ENCODE measurements at places on chromosomes 1 and 21.

DNA sequence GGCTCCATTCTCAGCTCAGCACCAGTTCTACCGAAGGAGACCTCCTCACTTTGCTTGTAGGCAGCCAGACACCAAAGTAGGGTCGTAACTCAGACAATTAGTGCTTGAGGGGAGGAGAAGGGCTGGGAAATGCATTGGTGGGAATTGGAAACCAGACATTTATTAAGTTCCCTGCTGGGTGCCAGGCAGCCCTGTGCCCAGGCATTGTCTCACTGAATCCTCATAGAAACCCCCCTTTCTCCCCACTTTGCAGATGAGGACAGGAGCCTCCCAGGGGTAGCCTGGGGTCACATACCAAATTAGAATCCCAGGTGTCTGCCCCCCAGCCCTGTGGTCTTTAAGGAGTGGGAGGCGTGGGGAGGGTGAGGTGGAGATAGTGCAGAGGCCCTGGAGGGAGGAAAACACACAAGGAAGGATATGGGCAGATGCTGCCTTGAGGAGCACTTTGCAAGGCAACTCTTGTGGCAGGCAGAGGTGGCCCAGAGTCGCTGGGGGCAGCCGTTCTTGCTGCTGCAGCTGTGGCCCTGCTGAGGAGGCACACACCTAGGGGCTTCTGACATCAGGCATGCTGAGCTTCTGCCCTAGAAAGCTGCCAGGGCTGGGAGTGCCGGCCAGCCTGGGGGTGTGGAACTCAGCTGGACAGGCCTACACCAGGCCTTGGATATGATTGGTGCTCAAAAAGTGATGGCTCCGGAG lies 29.4 kb downstream of the CDK18 start:
- DNase-seq, result no peak

DNA sequence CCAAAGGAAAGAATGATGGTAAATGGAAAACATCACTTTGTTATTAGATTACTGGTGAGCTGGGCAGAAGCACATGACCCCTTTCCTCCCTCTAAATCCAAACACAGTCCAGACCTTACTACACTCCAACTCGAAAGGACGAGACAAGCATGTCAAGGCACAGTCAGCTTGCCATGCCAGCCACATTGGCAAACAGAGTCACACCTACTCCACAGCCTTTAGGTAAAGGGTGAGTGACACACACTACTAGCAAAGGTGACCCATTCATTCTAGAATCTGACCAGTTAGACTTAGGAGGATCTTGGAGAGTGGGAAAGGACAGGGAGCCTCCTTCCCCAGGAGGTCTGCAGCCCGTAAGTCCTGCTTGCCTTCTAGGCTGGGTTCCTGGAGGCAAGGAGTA lies 3.0 kb downstream of the SLC44A3 start:
- no peak for DNase-seq

GRCh38 chr1:209576392-209577197 lies 6.9 kb upstream of the CAMK1G start:
- DNase-seq, result peak; percentile 91

DNA sequence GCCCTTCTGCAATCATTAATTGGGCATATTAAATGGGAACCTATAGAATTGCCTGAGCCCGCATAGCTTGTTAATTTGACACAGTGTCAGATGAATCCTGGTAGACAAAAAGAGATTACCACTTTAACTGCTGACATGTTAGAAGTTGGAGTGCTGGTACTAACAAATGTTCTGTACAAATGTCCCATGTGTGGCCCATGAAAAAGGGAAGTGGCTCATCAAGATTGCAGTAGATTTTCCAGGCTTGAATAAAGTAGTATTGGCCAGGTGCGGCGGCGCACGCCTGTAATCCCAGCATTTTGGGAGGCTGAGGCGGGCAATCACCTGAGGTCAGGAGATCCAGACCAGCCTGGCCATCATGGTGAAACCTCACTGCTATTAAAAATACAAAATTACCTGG lies 45.6 kb downstream of the GNPAT start:
- DNase-seq, result no peak

GRCh38 chr1:56452027-56453011 lies 127.0 kb downstream of the PLPP3 start:
- DNase-seq, result no peak

GRCh38 chr1:96772349-96772748 lies 50.8 kb downstream of the PTBP2 start:
- DNase-seq, result no peak

GRCh38 chr1:219940707-219941106 lies 12.3 kb upstream of the SLC30A10 start:
- DNase-seq, result no peak

- DNase-seq, result no peak
These were observed 2.8 kb downstream of the AIRE start for GRCh38 chr21:44288251-44289110.

- DNase-seq, result no peak
These were observed 70.4 kb downstream of the CHRM3 start for GRCh38 chr1:239456788-239457187.

DNA sequence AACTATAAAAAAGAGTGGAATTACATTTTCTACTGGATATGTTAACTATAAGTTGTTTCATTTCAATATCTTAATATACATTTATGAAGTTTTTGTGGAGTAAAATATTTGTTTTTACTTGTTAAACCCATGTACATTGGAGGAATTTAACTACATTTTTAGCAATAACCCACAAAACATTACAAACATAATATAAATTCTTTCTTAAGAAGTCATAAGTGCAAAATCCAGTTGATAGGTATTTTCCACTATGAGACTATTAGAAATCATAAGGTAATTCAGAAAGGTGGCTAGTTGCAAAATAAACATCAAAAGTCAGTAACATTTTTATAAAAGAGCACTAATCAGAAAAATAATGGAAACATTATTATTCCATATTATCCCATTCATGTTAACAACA lies 73.9 kb upstream of the RRP15 start:
- no peak for DNase-seq

DNA sequence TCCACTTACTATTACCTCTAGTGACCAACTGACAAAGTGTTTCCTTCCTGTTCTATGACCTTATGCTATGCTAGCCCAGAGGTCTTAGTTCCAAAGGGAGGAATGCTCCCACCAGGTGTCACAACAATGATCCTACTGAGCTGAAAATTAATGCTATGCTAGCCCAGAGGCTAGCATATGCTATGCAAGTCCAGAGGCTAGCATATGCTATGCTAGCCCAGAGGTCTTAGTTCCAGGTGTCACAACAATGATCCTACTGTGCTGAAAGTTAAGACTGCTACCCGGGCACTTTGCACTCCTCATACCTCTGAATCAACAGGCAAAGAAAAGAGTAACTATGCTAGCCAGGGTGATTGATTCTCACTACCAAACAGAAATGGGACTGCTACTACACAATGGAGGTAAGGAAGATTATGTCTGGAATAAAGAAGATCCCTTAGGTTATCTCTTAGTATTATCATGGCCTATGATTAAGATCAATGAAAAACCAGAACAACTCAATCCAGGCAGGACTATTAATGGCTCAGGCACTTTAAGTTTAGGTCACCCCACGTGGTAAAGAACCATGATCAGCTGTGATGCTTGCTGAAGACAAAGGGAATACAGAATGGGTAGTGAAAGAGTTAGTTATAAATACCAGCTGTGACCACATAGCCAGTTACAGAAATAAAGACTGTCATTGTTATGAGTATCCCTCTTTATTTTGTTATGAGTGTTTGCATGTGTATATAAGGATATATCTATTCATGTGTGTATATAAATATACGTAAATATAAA lies 114.1 kb downstream of the CSMD2 start:
- DNase-seq, result no peak

DNA sequence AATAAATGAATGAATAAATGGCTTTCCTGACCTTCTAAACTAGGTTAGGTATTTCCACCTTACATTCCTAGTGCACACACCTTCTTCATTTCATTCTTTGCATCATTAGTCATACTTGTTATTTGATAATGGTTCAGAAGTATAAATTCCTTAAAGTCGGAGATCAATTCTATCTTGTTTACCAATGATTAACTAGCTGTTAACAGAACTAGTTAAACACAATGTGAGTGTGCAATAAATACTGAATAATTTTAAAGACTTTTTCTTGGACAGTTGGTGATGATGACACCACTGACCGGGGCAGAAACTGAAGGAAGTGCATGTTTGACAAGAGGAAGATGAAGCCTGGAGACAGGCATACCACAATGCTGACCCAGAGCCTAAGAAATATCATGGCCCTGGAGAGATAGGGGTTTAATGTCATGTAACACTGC lies 207.1 kb upstream of the DEPDC1 start:
- DNase-seq, result no peak

GRCh38 chr1:68346188-68346808 lies 103.5 kb downstream of the RPE65 start:
- peak; percentile 50 for DNase-seq

DNA sequence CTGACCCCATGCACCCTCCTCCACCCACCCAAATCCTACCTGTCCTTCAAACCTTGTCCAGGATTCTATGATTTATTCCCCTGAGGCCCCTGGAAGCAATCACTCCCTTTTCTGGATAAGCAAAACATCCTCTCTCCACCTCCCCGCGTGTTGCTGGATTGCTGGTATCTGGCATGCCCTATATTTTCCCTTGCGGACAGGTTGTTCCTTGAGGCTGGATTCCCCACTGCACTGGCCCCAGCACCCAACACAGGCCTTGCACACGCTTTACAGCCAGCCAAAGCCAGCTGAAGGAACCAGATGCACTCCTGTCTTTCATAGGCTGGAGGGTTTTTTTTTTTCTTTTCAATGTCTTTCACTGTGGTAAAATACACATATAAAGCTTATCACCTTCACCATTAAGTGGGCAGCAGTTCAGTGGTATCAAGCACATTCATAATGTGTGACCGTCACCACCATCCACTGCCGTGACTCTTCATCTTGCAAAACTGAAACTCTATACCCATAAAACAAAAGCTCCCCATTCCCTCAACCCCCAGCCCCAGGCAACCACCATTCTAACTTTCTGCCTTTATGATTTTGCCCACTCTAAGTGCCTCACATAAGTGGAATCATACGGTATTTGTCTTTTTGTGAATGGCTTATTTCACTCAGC lies 50.9 kb downstream of the TOR1AIP2 start:
- no peak for DNase-seq

DNA sequence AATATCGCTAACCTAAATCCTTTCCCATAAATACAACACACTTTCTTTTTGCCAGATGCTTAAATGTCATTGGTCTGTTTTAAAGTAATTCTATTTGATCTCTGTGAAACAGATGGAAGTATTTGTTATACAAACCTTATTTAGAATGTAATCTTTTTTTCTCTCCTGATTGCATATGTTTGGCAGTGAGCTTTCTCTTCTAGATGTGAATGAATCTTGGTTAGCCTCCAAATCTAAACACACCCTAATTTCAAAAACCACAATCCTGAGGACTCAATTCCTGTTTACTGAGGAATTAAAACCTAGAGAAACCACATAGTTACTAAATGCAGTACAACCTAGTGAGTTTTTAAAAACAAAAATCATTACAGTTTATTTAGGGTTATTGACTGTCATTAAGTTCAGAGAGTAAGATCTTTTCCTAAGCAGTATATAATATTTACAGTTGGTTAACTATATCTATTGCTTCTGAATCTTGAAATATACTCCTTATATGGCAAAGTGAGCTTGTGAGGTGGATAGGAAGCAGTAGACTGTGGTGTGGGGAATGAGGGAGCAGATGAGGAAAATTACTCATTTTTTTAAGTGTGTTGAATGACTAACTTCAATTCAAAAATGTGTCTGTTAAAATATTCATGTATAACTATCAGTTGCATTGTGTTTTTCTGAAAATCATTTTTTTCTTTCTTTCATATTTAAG lies 218.7 kb downstream of the FMN2 start:
- DNase-seq, result no peak

DNA sequence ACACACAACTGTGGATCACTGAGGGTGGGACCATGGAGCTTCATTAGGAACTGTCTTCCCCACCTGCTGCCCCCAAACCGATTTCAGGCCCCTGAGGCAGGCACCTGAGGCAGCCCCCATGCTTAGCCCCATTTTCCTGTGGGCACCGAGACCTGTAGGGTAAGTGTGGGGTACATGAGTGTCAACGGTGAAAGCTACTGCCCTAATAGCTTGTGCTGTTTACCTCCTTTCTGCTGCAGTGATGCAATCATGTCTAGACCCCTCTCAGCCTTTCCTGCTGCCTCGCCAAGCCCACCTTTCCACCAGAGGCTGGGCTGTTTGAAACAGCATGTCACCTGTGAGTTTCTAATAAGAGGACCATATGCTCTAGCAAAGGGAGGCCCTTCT lies 53.0 kb downstream of the NFASC start:
- no peak for DNase-seq

DNA sequence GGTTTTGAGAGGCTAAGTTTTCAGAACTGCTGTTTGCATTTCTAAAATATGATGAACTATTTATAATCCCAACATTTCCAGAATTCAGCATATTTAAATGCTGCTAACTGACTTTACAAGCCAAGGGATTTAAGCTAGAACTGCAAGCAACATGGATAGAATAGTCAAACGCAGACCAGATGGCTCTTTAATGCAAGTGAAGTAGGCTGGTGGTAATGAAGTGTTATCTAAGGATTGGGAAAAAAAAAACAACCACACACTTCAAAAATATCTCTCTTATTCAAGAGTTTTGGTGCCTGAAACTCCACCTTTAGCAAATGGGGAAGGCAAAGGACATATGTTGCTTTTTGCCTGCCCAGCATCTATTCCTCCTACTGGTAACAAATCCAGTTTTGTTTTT lies 20.9 kb upstream of the SSX2IP start:
- DNase-seq, result no peak

- DNase-seq, result no peak
These were observed 1.5 kb downstream of the FCRL4 start for GRCh38 chr1:157596384-157596783.

DNA sequence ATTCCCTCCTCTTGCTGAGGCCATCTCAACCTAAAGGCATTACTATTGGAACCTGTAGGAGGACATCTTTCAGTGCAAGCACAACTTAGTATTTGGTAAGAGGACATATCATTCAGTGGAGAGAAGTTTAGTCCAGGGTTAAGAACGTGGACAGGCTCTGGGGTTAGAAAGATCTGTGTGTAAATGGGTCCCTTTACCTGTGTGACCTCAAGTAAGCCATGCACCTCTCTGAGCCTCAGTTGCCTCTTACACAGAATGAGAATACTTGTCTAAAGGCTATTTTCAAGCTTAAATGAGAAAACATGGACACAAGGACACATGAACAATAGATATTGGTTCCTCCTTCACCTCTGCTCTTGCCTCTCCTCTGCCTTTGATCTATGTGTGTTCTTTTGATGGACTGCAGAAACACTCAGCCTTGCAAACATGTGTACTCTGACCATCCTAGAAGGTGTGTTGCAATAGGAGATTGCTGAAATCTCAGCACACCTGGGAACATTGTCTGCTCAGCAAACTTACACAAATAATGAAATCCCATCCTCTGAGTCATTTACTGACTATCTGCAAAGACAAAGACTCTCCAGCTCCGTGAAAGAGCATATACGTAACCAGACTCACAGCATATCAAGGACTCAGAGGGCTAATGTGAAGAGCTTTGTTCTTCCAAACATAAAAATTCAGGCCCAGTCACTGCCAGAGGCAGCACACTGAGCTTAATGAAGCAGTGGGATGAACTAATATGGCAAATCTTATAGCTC lies 143.8 kb downstream of the DAB1 start:
- DNase-seq, result peak; percentile 16

All from eye (tissue), 1 donor.